Left lung (tissue), 14 donors: ENCODE measurements at places on chromosomes 1 and 21. TPM values are rescaled to one million over a fixed set of nuclear protein-coding genes. Genes with fewer than 3 reads are reported as not detected.

CRABP2 gene
- 2.7 TPM for total RNA-seq

ZFP69 gene
- 2.9 TPM for total RNA-seq

- peak; percentile 89 for DNase-seq
Measured at GRCh38 chr1:12177999-12178441, 11.2 kb downstream of the TNFRSF1B start.

DNA sequence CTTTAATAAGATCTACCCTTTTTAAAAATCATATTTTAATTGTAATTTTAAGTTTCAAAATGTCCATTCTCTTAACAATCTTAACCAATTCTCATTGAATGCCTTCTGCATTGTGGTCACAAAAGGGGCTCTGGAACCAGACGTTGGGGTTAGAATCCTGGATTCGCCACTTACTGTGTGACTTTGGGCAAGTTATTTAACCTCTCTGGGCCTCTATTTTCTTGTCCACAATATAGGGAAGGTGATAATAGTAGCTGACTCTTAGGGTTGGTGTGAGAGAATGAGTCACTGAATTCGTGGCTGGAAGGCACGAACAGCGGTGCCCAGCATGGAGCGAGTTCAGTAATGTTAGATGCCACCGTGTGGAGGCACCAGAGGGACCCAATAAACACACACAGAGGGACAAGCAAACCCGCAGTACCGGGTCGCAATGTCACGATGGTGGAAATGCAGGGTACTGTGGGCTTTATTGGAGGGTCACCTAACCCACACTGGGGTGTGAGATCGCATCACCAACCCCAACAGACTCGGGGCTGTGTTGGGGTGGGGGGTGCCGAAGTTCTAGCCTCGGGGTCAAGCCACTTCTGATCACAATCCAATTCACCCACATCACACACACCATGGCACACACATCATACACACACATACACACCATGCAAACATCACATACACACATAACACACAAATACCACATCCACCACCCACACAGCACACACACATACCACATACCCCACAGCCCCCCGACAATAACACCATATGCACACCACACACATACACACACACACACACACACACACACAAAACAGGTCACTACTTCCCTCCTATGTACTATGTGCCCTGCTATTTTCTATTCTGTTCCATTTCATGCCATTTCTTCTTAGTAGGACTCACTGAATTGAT is 27.0 kb upstream of the IFNAR2 start:
- DNase-seq: no peak

GRCh38 chr1:218380125-218380977 is 35.2 kb downstream of the TGFB2 start:
- DNase-seq: no peak

- no peak for DNase-seq
Measured at GRCh38 chr1:162367073-162367472, 9.6 kb downstream of the SPATA46 start.

DNA sequence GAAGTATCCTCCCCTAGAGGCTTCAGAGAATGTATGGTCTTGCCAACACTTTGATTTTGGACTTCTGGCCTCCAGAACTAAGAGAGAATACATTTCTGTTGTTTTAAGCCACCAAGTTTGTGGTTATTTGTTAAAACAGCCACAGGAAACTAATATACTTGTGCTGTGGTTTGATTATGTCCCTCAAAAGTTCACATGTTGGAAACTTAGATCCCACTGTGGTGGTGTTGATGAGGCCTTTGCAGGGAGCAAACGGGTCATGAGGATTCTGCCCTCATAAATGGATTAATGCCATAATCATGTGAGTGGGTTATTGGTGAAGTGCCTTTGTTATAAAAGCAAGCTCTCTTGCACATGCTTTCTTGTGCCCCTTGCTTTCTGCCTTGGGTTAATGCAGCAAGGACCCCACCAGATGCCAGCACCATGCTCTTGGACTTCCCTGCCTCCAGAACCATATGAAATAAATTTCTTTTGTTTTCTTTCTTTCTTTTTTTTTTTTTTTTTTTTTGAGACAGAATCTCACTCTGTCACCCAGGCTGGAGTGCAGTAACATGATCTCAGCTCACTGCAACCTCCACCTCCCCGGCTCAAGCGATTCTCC is 157.3 kb downstream of the CLIC6 start:
- DNase-seq: no peak

DNA sequence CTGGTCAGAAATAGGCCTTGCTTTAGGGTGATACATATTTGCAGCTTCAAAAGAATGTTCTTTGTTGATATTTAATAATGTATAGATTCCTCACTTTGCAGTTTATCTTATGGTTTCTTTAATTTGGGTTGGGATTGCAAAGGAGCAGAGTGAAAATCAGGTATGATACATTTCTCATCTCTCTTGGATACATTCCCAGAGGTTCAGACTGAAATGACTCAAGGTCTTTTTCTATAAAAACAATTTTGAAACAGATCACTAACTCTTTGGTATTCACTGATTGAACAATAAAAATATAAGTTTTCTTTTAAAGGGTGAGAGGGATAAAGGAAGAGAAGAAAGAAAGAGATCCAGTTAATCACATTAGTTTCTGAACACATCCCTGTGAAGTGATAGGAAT is 606.5 kb upstream of the CAMK1G start:
- DNase-seq: no peak
